ENCODE measurements at places on chromosomes 11 and 22. TPM values are rescaled to one million over a fixed set of nuclear protein-coding genes. Genes with fewer than 3 reads are reported as not detected.
A peak's percentile ranks its signal among the peaks of the same experiment; 100 is the strongest.

DNA sequence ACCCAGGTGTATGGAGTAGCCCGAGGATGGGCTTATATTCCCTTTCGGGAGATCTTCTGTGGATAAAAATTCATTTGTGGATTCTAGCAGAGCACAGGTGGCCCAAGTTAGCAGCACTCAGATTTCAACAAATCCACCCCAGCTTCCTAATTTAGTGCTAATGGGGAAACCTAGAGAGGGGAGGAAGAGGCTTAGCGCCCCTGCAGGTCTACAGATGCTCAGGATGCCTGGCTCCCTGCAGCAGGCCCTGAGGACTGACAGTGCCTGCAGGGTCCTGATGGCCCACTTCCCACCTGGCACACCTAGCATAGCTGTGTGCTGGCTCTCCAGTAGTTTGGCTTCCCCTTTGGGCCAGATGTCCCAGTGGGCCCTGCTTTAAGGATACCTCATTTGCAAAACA is 6.5 kb downstream of the DGAT2 start:
- no peak overlapping the region for H3K4me3 ChIP-seq
- peaks cover 4% of the 10 kb centered on the region for H3K4me1 ChIP-seq
- no peaks in the 10 kb centered on the region for H3K36me3 ChIP-seq
- no peak for DNase-seq

DNA sequence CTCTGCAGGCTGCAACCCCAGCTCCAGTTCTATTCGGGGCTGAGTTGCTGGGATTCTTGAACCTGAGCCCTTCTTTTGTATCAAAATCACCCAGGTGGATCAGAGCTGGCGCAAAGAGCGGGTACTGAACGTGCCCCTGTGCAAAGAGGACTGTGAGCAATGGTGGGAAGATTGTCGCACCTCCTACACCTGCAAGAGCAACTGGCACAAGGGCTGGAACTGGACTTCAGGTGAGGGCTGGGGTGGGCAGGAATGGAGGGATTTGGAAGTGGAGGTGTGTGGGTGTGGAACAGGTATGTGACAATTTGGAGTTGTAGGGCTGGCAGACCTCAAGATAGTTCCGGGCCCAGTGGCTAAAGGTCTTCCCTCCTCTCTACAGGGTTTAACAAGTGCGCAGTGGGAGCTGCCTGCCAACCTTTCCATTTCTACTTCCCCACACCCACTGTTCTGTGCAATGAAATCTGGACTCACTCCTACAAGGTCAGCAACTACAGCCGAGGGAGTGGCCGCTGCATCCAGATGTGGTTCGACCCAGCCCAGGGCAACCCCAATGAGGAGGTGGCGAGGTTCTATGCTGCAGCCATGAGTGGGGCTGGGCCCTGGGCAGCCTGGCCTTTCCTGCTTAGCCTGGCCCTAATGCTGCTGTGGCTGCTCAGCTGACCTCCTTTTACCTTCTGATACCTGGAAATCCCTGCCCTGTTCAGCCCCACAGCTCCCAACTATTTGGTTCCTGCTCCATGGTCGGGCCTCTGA is 3.8 kb downstream of the FOLR1 start:
- no peaks in the 10 kb centered on the region for H3K27me3 ChIP-seq
- no peak overlapping the region for H3K4me3 ChIP-seq
- H3K36me3 ChIP-seq, result no peaks in the 10 kb centered on the region
- no peaks in the 10 kb centered on the region for H3K4me1 ChIP-seq
- no peak for DNase-seq

GRCh38 chr11:95816037-95816436 is 25.7 kb downstream of the CEP57 start:
- no peaks in the 10 kb centered on the region for H3K27me3 ChIP-seq
- no peak for DNase-seq
- H3K36me3 ChIP-seq, result peaks cover 5% of the 10 kb centered on the region
- H3K27ac ChIP-seq, result no peak overlapping the region

Gene SCUBE1
- 0.80 TPM for total RNA-seq

Gene MRGPRF
- total RNA-seq, result 9.8 TPM

Gene RFPL1
- total RNA-seq, result not detected

DNA sequence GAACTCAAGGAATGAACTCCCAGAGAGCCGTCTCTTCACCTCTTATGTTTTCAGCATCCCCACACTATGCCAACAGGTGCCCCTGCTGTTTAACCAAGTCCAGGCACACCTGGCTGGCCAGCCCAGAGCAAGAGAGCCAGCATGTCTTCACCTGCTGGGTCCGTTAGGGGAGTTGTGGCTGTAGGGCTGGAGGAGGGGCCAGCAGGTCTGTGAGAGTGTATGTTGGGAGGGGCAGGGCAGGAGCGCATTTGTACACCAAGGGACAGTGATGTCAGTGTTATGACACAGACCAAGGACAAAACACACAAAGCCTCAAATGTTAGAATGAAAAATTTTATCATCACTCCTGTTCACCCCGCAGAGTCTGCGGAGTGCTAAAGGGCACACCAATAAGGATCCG is 5.8 kb downstream of the PATZ1 start:
- H3K4me1 ChIP-seq, result peaks cover 70% of the 10 kb centered on the region
- no peak overlapping the region for H3K27ac ChIP-seq
- H3K4me3 ChIP-seq, result no peak overlapping the region
- no peaks in the 10 kb centered on the region for H3K27me3 ChIP-seq
- H3K36me3 ChIP-seq, result peaks cover 50% of the 10 kb centered on the region

Gene TMPRSS4
- 2.2 TPM for total RNA-seq

DNA sequence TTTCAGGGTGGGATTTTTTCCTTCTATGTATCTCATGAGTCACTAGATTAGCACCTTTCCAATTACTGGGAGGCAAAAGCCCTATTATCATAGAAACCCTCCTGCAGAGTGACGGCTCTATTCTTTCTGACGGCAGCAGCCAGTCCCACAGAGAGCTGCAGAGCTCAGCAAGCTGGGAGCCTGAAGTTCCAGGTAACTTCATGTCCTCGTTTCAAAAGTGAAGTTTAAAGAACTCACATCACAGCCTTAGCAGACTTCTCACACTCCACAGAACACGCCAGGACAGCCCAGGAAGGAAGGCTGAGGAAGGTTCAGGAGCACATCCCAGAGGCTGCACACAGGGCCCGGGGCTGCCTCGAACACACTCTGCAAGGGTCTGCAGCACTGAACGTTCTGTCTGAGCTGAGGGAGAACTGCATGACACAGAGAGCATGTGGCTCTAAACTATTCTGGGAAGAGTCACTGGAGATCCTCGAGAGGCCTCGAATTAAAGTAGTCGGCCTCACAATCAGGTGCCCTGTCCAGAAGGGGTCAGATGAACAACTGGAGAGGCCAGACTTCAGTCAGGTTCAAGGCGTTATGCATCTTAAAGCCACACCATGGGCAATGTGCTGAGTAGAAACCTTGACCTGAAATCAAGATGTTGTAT is 104.2 kb upstream of the DRD2 start:
- H3K36me3 ChIP-seq, result no peaks in the 10 kb centered on the region
- H3K4me3 ChIP-seq, result no peak overlapping the region
- H3K4me1 ChIP-seq, result peaks cover 10% of the 10 kb centered on the region
- DNase-seq, result no peak

Gene ACRV1
- not detected for total RNA-seq

GRCh38 chr22:48238966-48239365 is 1476.5 kb downstream of the TBC1D22A start:
- DNase-seq, result peak; percentile 75
- no peak overlapping the region for H3K4me3 ChIP-seq
- H3K27ac ChIP-seq, result no peak overlapping the region
- no peaks in the 10 kb centered on the region for H3K36me3 ChIP-seq
- H3K4me1 ChIP-seq, result no peaks in the 10 kb centered on the region
- peaks cover 3% of the 10 kb centered on the region for H3K27me3 ChIP-seq

- no peak for DNase-seq
- no peaks in the 10 kb centered on the region for H3K36me3 ChIP-seq
- no peaks in the 10 kb centered on the region for H3K27me3 ChIP-seq
- no peak overlapping the region for H3K4me3 ChIP-seq
- H3K27ac ChIP-seq, result no peak overlapping the region
- peaks cover 3% of the 10 kb centered on the region for H3K4me1 ChIP-seq
Observed at GRCh38 chr11:101866619-101867491, 48.0 kb upstream of the CEP126 start.

GRCh38 chr11:22715971-22716370 is 49.6 kb downstream of the GAS2 start:
- H3K27me3 ChIP-seq, result no peaks in the 10 kb centered on the region
- H3K36me3 ChIP-seq, result no peaks in the 10 kb centered on the region
- no peak overlapping the region for H3K4me3 ChIP-seq
- H3K27ac ChIP-seq, result no peak overlapping the region
- H3K4me1 ChIP-seq, result peaks cover 10% of the 10 kb centered on the region

Gene PGA5
- total RNA-seq, result not detected

- no peaks in the 10 kb centered on the region for H3K36me3 ChIP-seq
- no peak overlapping the region for H3K27ac ChIP-seq
- no peaks in the 10 kb centered on the region for H3K4me1 ChIP-seq
- no peaks in the 10 kb centered on the region for H3K27me3 ChIP-seq
- DNase-seq, result no peak
- no peak overlapping the region for H3K4me3 ChIP-seq
Observed at GRCh38 chr11:113288286-113288863, 26.0 kb upstream of the TTC12 start.

DNA sequence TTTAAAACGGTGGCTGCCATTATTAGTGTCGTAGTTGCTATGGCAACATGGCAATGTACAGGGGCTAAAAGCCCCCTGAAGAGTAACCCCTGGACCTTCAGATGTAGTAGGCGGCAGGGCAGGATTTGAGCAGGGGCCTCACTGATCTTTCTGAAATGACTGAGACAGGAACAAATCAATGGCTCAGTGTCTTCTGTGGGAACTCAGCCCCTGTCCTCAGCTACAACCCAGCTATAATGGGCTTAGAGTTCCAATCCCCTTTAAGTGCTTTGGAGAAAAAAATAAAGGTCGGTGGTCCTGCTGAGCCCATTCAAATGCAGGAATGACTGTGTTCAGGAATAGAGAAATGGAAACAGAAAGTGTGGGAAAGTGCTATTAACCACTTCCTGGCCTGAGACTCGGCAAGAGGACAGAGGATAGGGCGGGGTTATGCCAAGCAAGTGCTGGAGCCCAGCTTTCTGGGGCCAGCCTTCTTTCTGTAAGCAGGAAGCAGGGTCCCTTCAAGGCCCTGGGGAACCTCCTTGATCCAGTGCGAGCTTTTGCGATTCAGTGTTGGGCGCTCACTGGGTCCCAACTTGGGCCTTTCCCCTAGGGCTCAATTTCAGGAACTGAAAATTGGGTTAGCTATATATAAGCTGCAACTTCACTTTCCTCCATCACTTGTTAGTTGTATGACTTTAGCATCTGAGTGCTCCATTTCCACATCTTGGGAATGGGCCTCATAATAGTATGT is 6.1 kb upstream of the CD82 start:
- H3K27me3 ChIP-seq, result no peaks in the 10 kb centered on the region
- H3K4me3 ChIP-seq, result no peak overlapping the region
- no peaks in the 10 kb centered on the region for H3K36me3 ChIP-seq
- H3K4me1 ChIP-seq, result peaks cover 51% of the 10 kb centered on the region

GRCh38 chr22:49853981-49854831 is 562 bp downstream of the ZBED4 start:
- peak overlapping the region; percentile 75 for H3K27ac ChIP-seq
- no peak for DNase-seq
- H3K27me3 ChIP-seq, result peaks cover 14% of the 10 kb centered on the region
- peak overlapping the region; percentile 77 for H3K4me3 ChIP-seq
- H3K36me3 ChIP-seq, result no peaks in the 10 kb centered on the region

DNA sequence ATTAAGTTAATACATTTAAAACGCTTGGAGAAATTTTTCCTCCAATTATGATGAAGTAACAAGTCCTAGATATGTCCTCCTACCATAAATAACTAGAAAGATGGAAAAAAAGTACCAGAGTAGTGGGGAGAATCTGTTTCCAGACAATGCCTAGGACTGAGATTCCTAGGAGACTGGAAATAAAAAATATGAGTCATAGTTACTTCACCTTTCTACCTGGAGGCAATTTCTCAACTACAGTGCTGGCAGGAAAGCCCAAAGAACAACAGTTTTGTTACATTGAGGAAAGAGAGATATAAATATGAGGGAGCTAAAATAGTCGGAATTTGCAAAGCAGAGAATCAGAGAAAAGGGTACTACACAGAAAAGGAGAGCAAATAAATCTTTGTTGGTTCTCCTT is 202.1 kb upstream of the ARHGAP42 start:
- H3K27me3 ChIP-seq, result no peaks in the 10 kb centered on the region
- no peak overlapping the region for H3K4me3 ChIP-seq
- DNase-seq, result no peak
- H3K27ac ChIP-seq, result no peak overlapping the region
- no peaks in the 10 kb centered on the region for H3K36me3 ChIP-seq
- H3K4me1 ChIP-seq, result no peaks in the 10 kb centered on the region

DNA sequence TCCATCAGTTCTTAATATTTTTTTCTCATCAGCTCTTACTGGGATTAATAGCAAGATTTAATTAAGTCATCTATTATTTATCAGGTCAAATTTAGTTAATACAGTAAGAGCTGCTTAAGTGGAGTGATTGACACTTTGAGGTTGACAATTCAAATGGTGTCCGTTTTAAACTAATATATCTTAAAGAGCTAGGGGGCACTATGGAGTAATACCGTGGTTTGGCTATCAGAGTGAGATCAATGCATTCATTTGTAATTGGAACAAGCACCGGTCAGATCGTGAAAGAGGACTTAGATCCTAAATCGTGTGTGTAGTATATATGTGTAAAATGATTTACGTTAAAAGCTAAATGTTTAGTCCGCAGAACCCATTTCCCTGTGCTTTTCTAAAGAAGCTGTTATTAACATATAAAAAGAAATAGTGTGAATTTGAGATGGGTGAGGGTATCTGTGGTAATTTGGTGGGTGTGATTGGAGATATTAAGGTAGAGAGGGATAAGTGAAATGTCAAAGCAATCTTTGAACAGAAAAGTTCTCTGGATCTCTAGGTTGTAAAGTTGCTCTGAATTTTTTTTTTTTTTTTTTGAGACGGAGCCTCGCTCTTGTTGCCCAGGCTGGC is 2.3 kb downstream of the SIK2 start:
- H3K4me3 ChIP-seq, result peak overlapping the region; percentile 94
- no peak for DNase-seq
- no peaks in the 10 kb centered on the region for H3K36me3 ChIP-seq
- peaks cover 22% of the 10 kb centered on the region for H3K4me1 ChIP-seq

Gene RFPL2
- total RNA-seq, result not detected

Gene ASPHD2
- total RNA-seq, result 15.7 TPM

DNA sequence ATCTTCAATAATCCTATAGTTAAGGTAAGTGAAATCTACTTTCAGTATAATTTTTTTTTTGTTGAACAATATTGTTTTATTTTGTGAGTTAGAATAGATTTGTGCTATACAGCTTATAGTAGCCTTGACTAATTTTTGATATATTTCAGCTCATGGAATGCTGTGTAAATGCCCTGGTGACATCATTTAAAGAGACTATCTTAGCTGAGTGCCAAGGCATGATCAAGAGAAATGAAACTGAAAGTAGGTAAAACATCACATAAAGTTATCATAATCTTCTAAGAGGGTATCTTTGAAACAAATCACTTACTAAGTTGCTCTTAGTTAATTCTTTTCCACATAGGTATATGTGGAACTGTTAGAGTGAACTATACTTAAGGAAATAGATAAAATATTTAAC is 51.4 kb upstream of the ACAT1 start:
- peaks cover 54% of the 10 kb centered on the region for H3K36me3 ChIP-seq
- no peaks in the 10 kb centered on the region for H3K4me1 ChIP-seq
- H3K27ac ChIP-seq, result no peak overlapping the region
- no peak overlapping the region for H3K4me3 ChIP-seq

GRCh38 chr11:119786431-119787073 is 57.6 kb upstream of the NECTIN1 start:
- H3K4me3 ChIP-seq, result no peak overlapping the region
- no peaks in the 10 kb centered on the region for H3K36me3 ChIP-seq
- no peak overlapping the region for H3K27ac ChIP-seq

Gene RFPL3
- not detected for total RNA-seq

Gene SLC25A17
- 31.0 TPM for total RNA-seq

Measured in suprapubic skin (tissue), 4 donors.